T-cell (primary cell): ENCODE measurements at places on chromosomes 6 and 20. TPM values are rescaled to one million over a fixed set of nuclear protein-coding genes. Genes with fewer than 3 reads are reported as not detected.

GRCh38 chr6:159487636-159488035, 205.4 kb downstream of the SOD2 start:
- no peaks in the 10 kb centered on the region for H3K36me3 ChIP-seq
- no peak overlapping the region for H3K27ac ChIP-seq
- H3K4me1 ChIP-seq = no peaks in the 10 kb centered on the region
- no peak overlapping the region for H3K4me3 ChIP-seq
- H3K27me3 ChIP-seq = peaks cover 8% of the 10 kb centered on the region

GRCh38 chr20:63980317-63980805, 571 bp upstream of the PRPF6 start:
- H3K4me3 ChIP-seq = peak overlapping the region; percentile 72
- peaks cover 30% of the 10 kb centered on the region for H3K36me3 ChIP-seq
- no peak for DNase-seq
- H3K27me3 ChIP-seq = no peaks in the 10 kb centered on the region

DNA sequence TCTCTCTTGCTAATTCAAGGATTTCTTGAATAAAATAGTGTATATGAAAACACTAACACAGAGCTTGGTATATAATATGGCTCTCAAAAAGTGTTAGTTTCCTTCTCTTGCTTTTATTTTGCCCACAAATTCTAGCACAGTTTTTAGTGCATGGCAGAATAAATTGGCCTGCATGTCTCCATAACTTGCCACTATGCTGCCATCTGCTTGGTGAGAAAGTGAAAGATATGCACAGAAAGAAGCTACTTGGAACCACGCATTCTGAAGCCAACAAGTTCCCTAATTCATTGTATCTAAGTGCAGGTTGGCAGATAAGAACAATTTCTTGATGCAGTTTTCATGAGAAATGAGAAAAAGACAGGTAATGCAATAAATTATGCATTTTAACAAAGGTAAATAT, 101.2 kb downstream of the EPHA7 start:
- no peak for DNase-seq
- no peaks in the 10 kb centered on the region for H3K4me1 ChIP-seq
- no peaks in the 10 kb centered on the region for H3K27me3 ChIP-seq
- H3K27ac ChIP-seq = no peak overlapping the region
- no peaks in the 10 kb centered on the region for H3K36me3 ChIP-seq

DNA sequence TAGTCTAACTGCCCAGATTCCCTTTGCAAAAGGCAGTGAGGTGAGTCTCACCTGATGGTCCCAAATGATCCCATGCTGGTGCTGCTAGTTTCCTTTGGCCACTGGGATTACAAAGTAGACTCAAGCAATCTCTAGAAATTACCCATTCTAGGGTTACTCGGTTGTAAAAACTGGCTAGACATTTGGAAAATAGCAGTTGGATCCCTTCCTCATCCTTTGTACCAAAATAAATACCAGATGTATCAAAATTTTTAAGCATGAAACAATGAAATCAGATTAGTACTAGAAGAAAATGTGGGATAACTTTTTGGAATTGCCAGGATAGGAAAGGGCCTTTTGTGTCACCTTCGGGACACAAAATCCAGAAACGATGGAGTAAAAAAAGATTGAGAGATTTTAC, 112.9 kb upstream of the TOP1 start:
- H3K4me1 ChIP-seq = no peaks in the 10 kb centered on the region
- H3K4me3 ChIP-seq = no peak overlapping the region
- no peak for DNase-seq
- H3K27me3 ChIP-seq = peaks cover 4% of the 10 kb centered on the region
- H3K36me3 ChIP-seq = no peaks in the 10 kb centered on the region

DNA sequence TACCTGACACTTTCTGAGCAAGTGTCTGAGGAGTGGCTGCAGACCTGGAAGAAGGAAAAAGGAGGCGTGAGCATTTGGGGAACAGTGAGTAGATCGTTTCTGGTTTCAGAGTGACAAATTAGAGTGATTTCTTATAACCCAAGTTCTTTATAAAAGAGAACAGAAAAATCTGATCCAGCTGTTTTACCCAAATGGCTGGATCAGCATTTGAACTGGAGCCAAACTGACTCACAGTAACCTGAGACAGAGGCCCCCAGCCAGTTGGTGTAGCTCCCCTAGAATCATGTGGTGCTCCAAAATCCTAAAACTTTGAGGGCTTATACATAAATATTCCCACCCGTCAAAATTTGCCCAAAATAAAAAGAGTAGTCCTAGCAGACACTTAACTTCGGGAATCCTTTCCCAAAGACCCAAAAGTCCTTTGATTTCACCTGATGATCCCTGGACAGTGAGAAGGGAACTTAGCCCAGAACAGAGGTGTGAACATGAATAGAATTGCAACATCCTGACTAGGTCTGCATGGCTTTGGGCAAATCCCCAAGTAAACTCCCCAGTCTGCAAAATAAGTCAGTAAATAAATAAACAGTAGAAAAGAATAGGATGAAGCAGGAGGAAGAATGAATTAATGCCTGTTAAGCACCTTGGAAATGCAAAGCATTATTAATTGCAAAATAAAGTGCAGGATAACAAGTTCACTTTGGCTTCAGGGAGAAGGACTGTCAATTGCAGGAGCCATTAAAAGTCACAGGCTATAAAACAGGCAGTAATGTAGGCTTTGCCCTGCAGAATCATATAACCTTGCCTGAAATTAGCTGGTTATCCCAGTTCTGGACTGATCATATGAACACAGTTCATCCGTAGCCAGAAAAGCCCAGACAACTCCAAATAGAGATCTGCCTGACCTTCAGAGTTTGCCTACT, 262.0 kb upstream of the JARID2 start:
- H3K4me3 ChIP-seq = no peak overlapping the region
- H3K27me3 ChIP-seq = no peaks in the 10 kb centered on the region
- no peaks in the 10 kb centered on the region for H3K36me3 ChIP-seq
- DNase-seq = no peak

DNA sequence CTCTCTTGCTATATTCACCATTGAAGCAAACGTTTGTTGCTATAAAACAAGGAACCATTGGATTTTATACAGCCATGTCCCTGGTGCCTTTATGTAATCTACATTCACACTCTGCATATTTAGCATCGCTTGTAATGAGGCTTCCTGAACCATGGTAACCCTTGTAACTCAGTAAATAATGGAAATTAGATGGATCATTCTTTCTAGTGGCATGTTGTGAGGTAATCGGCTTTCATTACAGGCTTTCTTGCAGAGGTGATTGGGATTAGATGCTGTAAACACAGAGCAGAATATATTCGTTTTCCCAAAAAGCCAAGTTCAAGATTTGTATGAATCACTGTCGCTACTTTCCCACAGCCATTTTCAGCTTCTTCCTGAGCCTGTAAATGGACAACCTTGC, 36.1 kb downstream of the SMPDL3A start:
- H3K4me3 ChIP-seq = no peak overlapping the region
- H3K27ac ChIP-seq = no peak overlapping the region
- no peak for DNase-seq
- no peaks in the 10 kb centered on the region for H3K4me1 ChIP-seq
- no peaks in the 10 kb centered on the region for H3K27me3 ChIP-seq
- H3K36me3 ChIP-seq = no peaks in the 10 kb centered on the region

GRCh38 chr6:111765763-111766162, 107.5 kb downstream of the FYN start:
- H3K27me3 ChIP-seq = no peaks in the 10 kb centered on the region
- H3K4me3 ChIP-seq = peak overlapping the region; percentile 27
- H3K4me1 ChIP-seq = peaks cover 90% of the 10 kb centered on the region
- H3K27ac ChIP-seq = peak overlapping the region; percentile 98
- no peak for DNase-seq

DNA sequence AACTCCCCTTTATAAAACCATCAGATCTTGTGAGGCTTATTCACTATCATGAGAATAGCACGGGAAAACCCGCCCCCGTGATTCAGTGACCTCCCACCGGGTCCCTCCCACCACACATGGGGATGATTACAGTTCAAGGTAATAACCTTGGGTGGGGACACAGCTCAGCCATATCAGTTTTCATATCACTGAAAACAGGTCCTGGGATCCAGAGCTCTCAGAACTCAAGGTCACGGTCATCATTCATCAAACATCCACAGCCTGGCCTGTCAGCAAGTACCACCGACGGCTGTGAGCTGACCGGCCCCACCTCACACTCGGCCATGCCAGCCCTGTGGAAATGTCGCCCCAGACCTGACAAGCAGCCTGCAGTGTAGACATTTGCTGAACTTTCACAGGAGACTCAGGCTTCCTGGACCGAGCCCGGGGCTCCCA, 14.1 kb upstream of the FRMD1 start:
- no peaks in the 10 kb centered on the region for H3K36me3 ChIP-seq
- no peaks in the 10 kb centered on the region for H3K4me1 ChIP-seq
- H3K4me3 ChIP-seq = no peak overlapping the region
- H3K27me3 ChIP-seq = no peaks in the 10 kb centered on the region
- H3K27ac ChIP-seq = no peak overlapping the region

DNA sequence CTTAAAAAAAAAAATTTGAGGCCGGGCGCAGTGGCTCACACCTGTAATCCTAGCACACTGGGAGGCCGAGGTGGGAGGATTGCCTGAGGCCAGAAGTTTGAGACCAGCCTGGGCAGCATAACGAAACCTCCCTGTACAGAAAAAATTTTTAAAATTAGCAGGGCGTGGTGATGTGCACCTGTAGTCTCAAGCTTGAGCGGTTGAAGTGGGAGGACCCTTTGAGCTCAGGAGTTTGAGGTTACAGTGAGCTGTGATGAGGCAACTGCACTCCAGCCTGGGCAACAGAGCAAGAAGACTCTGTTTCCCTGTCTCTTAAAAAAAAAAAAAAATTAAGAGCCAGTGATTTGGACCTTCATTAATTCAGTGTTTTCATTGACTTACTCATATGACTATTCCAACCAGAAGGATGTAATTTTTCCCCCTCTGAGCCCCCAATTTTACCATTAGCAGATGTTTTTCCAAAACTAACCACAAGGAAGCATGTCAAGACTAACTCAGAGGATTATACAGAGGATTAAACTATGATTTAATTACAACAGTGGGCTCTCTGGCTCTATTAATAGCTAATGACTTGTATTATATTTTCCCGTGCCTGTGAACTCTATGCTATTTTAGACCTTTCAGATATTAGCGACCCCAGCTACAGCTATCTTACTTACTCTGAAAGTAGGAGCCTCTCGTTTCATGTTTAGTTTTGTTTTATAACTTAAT, 75.1 kb downstream of the ARID1B start:
- H3K4me3 ChIP-seq = no peak overlapping the region
- no peak for DNase-seq
- no peaks in the 10 kb centered on the region for H3K27me3 ChIP-seq
- no peaks in the 10 kb centered on the region for H3K36me3 ChIP-seq

- no peak for DNase-seq
- peaks cover 6% of the 10 kb centered on the region for H3K4me1 ChIP-seq
Observed at GRCh38 chr6:154991207-154991606, 3.9 kb upstream of the TIAM2 start.

DNA sequence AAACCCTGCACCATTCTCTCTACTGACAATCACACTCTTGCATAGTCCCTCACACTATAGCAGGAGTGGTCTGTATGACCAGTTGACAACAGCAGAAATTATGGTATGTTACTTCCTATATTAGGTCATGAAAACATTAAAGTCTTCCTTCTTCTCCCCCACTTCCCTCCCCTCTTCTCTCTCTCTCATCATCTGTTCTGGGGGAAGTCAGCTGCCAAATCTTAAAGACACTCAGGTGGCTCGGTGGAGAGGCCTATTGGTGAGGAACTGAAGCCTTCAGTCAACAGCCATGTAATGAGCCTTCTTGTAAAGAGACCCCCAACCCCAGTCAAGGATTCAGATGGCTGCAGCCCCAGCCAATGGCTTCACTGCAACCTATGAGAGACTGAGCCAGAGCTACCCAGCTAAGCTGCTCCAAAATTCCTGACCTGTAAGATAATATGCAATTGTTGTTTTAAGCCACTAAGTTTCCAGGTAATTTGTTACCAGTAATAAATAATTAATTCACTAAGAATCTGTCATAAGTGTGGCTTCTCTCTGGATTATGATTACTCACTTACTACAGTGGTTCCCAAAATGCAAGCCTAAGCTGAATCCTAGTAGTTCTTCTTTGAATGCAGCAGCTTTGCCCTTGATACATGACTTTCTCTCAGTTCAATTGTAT, 11.2 kb upstream of the TSBP1 start:
- no peaks in the 10 kb centered on the region for H3K4me1 ChIP-seq
- no peaks in the 10 kb centered on the region for H3K36me3 ChIP-seq
- DNase-seq = no peak

DNA sequence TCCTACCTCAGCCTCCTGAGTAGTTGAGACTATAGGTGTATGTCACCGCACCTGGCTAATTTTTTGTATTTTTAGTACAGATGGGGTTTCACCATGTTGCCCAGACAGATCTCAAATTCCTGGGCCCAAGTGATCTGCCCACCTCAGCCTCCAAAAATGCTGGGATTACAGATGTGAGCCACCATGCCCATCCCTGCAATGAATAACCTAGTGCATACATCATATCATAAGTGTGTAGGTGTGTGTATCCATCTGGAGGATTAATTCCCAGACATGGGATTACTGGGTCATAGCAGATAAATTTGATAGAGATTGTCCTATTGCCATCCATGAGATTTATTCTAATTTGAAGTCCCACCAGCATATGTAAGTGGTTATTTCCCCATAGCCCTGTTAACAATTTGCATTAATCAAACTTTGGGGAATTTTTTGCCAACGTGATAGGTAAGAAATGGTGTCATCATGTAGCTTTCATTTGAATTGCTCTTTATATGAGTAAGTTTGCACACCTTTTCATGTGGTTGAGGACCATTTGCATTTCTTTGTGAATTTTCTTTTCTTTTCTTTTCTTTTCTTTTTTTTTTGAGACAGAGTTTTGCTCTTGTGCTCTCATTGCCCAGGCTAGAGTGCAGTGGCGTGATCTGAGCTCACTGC, 29.9 kb upstream of the BACH2 start:
- no peak overlapping the region for H3K4me3 ChIP-seq
- no peaks in the 10 kb centered on the region for H3K27me3 ChIP-seq
- no peak for DNase-seq
- no peaks in the 10 kb centered on the region for H3K4me1 ChIP-seq
- no peaks in the 10 kb centered on the region for H3K36me3 ChIP-seq

DNA sequence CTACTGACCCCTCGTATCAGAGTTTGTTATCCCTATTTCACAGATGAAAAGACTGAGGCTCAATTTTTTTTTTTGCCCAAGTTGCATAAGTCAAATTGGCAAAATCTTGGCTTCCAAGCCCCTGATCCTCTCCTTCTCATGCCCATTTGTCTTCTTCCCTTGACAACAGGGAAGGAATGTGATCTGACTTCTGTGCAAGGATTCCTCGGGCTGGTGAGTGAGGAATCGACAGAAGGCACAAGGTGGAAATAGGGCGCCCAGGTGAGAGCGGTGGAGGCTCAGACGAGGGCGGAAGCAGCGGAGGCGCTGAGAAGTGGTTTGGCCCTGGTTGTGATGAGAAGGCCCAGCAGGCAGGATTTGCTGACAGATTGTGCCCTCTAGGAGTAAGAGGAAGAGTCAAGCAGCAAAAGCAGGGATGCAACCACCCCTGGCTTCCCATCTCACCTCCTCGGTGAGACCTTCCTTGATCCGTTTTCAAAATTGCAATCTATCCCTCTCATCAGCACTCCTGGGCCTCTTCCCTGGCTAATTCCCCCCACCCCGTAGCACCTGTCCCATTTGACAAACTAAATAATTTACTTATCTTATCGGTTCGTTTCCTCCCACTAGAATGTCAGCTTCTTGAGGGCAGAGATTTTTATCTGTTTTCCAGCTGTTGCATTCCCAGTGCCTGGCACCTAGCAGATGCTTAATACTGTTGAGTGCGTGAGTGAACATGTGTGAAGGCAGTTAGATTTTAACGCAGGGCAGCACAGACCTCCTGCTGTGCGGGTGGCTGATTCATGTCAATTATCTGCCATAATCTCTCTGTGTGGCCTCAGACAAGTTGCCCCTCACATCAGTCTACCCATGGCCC, 3.7 kb upstream of the SIRPA start:
- no peaks in the 10 kb centered on the region for H3K36me3 ChIP-seq
- DNase-seq = no peak
- no peak overlapping the region for H3K27ac ChIP-seq

Gene NRSN2
- 0.70 TPM for total RNA-seq

Gene VSX1
- total RNA-seq = not detected

Gene ADGRF5
- not detected for total RNA-seq

Gene BPIFB4
- not detected for total RNA-seq

Gene SIRPD
- 0.23 TPM for total RNA-seq
